RWPE1 (cell line): ENCODE measurements at places on chromosomes 16 and 17.

- no peak for DNase-seq
Observed at GRCh38 chr17:50955667-50956120, 89.5 kb upstream of the TOB1 start.

- no peak for DNase-seq
Observed at GRCh38 chr16:21167929-21168602, 9.6 kb downstream of the LDAF1 start.

- no peak for DNase-seq
Observed at GRCh38 chr17:21512307-21513011, 136.3 kb downstream of the KCNJ12 start.

DNA sequence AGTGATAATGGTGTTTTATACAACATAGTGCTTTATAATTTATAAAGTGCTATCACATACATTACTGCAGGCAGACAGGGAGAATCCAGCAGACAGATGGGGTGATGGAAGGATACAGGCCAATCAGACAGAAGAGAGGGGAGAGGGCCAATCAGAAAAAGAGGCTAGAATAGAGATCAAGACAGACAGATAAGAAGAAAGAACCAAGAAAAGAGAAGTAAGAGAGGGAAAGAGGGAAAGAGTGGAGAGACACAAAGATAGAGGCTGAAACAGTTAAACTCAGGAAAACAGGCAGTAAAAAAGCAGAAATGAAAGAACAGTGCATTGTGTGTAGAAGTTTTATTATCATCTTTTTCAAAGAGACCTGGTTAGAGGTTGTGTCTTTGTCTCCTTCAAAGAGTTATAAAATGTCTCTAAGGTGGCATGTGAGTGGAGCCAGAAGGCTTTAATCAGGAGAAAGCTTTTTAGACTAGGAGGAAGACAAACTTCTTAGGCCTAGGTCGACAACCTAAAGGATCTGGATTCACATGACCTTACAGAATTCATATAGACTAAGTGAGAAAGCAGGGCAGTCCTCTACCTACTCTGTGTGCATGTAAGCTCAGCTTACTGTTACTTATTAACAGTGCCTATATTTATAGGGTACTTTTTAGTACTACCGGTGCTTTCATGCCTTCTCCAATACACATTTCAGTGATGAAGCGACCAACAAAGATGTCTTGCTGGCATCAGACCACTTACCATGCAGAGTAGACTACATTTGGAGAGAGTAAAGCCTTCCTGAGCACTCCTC, 8.3 kb upstream of the CHD3 start:
- no peak for DNase-seq

DNA sequence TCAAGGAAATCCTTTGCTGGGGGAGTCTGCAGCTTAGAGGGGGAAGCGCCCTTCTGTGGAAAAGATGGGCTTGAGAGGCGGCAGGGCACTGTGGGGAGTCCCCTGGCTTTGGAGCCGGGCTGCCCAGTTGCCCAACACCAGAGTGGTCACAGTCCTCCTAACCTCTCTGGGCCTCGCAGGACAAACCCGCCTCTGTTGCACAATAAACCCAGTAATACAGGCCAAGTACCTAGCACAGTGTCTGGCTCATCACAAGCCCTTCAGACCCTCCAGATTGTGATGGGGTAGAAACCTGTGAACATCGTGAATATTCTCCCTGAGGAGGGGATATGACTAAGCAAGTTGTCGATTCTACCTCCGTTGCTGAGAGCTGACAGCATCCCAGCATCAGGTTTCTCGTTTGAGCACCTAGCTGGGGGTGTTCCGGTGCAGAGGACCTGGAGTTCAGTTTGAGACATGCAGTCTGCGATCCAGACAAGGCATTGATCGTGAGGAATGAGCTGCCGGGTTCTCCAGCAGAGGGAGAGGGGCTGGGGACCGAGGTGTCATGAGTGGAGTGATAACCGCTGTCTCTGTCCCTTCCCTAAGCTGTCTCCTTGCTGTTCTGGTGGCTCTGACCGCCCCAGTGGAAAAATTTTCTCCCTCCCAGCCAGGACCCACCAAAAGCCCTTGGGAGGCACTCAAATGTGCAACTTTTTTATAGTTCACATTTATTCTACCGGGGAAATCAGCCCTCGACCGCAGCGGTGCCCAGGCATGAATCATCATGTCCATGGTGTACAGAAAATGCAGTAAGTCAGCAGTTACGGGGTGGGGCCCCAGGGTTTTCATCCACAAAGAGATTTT, 161.9 kb downstream of the WSCD1 start:
- DNase-seq, result peak; percentile 84

DNA sequence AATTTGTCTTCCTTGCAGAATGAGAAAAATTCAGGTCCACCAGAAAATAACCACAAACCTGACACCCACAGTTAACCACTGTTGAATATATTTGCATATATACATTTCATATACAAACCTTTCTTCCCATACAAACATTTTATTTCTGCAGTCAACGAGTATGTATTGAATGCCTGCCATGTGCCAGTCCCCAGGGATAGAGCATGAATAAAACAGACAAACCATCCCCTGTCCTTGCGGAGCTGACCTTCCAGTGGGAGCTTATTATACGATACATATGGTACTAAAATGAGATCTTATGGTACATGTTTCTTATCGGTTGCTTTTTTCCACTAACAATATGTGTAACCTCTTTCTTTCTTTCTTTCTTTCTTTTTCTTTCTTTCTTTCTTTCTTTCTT, 116.7 kb downstream of the PITPNC1 start:
- no peak for DNase-seq

GRCh38 chr17:82944990-82945389, 105.2 kb upstream of the ZNF750 start:
- no peak for DNase-seq

DNA sequence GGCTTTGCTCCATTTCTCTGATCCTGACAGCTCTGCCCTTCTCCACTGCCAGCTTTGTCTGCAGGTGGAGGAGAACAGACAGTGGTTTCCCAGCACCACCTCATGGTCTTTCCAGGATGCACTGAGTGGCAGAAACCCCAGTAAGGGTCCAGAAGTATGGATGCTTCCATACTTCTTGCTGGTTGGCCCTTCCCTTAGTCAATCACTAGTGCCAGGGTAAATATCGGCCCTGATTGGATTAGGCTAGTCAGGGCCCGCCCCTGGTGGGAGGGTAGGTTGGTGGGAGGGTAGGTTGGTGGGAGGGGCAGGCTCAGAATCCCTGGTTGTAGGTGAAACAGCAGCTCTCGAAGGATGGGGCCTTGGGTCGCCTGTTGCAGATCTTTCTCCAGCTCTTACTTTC, 10.2 kb downstream of the RNF213 start:
- DNase-seq, result peak; percentile 81

GRCh38 chr16:1101573-1102332, 5.7 kb upstream of the C1QTNF8 start:
- DNase-seq, result no peak

- DNase-seq, result no peak
Observed at GRCh38 chr17:66855204-66855603, 20.3 kb downstream of the CACNG5 start.

DNA sequence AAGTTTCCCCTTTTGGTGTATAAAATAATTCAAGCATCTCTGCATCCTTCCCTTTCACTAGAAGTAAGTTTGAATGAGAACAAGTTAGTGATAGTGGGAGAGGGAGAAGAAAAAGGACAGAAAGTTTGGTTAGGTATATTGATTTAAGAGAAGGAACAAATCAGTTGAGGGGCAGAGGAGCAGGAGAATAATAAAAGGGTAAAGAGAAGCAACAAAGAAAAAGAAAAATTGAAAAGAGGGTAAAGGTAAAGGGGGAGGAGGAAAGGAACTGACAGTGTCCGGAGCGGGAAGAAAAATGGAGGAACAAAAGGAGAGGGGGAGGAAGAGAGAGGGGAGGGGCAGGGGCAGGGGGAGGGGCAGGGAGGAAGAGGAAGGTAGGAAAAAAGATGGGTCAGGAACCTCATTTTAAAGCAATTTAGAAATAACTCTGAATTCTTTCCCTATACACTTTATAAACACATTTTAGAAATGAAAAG, 6.3 kb upstream of the IGF2BP1 start:
- no peak for DNase-seq

DNA sequence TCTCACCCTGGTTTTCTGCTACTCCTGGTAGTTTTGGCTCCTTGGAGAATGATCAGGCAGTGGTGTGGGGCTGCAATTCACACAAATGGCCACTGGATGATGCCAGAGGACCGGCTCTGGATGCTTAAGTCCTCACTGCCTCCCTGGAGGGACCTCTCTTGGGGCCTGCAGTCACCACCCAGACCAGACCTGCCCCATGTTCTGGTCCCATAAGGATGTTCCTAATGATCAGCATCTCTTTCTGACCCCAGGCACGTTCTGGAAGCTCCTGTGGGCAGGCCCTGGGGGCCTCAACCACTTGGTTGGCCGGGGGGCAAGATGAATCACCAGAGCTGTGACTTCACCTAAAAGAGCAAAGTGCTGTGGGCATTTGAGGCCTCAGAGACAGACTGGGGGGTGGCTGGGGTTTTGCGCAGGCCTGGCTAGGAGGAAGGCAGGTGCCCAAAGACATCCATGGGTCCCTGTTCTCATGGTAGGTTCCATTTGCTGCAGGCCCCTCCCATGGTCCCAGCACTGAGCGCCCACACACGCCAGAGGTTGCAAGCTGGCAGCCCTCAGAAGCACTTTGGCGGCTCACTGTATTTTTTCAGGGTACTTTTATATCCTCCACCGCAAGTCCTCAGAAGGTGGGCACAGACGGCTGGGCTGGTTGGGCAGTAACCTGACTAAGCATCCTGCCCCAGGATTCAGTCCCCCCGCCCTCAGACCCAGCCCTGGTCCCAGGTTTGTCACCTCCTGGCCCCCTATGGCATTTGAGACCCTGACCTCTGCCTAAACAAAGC, 53.2 kb downstream of the NT5M start:
- peak; percentile 80 for DNase-seq

GRCh38 chr17:36532435-36532975, 2.2 kb downstream of the MYO19 start:
- DNase-seq, result no peak

DNA sequence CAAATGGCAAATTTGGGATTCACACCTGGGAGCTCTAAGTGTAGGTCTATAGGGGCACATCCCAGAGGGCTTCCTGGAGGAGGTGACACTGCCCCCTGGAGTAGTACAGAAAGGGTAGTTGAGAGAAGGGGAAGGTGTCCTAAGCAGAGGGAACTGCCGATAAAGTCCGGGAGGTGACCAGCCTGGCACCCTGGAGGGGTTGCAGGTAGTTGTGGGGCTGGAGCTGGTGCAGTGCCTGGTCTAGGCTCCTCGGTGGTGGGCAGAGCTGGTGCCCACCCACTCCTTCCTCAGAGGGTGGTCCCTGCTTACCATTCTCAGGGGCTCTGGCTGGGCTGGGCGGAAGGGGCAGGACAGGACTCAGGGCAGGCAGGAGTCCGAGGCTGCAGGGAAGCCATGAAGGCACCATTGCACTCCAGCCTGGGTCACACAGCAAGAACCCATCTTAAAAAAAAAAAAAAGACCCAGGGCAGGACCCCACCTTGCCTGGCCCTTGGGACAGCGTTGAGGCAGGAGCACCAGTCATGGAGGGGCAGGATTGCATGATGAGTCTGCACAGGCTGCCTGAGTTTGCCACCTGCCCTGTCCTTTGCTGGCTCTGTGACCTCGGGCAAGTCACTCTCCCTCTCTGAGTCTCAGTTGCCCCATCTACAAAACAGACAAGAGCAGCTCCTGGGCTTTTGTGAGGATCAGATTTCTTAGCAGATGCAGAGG, 43.8 kb downstream of the LAT start:
- DNase-seq, result no peak

- DNase-seq, result no peak
Observed at GRCh38 chr17:8963647-8964258, 1.8 kb downstream of the PIK3R5 start.

DNA sequence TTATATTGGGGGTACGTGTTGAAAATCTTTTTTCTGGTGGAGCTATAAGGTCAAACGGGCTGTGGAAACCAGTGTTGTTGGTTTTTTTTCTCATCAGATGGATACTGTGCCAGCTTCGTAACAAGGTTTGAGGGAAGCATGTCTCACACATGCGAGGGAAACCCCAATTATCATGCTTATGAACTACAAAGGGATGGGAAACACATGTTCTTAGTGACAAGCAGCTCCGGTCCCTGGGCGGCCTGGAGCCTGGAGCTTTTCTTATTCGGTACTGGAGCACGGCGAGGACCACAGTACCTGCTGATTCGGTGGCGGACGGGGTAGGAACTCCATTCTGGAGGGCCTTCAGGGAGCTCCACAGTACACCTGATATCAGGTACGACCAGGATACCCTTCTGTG, 12.5 kb downstream of the SLC43A2 start:
- no peak for DNase-seq

DNA sequence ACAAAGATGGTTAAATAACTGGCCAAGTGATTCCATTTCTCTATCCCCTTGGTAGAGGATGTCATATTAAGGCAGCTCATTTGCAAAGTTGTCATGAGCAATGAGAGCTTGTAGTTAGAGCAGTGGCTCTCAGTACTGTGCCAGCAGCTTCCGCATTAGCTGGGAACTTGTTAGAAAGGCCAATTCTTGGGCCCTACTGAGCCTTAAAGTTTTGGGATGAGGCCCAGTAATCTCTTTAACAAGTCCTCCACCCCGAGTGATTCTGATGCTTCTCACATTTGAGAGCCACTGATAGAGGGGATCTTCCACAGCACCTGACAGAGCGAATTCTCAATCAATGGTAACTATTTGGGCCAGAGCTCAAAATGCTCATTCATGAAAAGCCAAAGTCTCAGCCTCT, 20.2 kb upstream of the CCL1 start:
- DNase-seq, result no peak
